ENCODE measurements at places on chromosomes 5 and 9.
A peak's percentile ranks its signal among the peaks of the same experiment; 100 is the strongest.

- peak; percentile 49 for DNase-seq
Measured at GRCh38 chr5:18305288-18305924, 671.1 kb downstream of the TAF11L14 start.

- no peak for DNase-seq
Measured at GRCh38 chr9:110083866-110084265, 124.1 kb downstream of the C9orf152 start.

- DNase-seq = no peak
Measured at GRCh38 chr5:79566896-79567295, 45.3 kb upstream of the TENT2 start.

- no peak for DNase-seq
Measured at GRCh38 chr9:137607141-137607857, 1.8 kb downstream of the ARRDC1 start.

DNA sequence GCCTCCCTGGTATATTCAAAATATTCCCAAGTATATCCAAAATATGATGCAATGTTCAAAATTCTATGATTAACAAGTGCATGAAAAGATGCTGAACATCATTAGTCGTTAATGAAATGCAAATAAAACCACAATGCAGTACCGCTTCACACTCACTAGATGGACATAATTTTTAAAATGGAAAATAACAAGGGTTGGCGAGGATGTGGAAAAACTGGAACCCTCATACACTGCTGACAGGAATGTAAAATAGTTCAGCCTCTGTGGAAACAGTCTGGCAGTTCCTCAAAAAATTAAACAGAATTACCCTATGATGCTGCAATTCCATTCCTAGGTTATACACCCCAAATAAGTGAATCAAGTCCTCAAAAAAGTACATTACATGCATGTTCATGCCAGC is 36.1 kb upstream of the MYOT start:
- DNase-seq = no peak

DNA sequence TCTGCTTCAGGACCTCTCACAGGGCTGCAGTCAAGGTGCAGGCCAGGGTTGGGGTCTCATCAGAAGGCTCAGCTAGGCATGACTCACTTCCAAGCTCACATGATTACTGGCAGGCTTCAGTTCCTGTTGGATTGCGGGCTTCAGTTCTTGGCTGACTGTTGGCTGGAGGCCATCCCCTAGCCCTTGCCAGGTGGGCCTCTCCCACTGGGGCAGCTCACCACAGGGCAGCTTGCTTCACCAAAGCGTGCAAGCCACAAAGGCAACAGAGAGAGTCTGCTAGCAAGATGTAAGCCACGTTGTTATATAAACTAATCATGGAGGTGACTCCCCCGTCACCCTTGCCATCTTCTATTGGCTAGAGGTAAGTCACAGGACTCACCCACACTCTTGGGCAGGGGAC is 14.4 kb downstream of the CPLX2 start:
- DNase-seq = no peak

- DNase-seq = no peak
Measured at GRCh38 chr5:175851727-175852126, 19.7 kb upstream of the CPLX2 start.

DNA sequence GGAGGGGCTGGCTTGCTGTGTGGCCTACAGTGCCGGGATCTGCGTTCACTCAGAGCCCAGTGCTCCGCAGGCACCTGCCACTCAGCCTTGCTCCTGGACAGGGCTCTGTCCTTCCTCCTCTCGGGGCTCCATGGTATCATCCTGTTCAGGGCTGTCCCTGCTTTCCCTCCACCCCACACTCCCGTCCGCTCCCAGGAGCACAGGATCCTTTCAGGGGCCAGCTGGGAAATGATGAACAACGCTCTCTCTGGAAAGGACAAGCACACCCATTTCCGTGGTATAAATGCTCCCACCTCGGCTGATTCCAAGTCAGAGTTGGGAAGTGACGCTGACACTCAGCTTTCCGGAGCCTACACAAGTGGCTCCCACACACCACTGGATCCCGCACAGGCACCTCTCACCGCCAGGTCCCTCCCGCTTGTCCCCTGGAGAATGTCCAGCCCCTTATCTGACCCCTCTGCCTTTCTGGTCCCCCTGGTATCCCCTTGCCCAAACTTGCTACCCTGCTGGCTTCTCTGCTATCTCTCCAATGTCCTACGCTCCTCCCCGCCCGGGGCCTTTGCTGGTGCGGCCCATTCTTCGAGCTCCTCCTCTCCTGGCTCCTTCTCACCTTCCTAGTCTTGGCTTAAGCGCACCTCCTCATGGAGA is 21.3 kb downstream of the HMCN2 start:
- no peak for DNase-seq

DNA sequence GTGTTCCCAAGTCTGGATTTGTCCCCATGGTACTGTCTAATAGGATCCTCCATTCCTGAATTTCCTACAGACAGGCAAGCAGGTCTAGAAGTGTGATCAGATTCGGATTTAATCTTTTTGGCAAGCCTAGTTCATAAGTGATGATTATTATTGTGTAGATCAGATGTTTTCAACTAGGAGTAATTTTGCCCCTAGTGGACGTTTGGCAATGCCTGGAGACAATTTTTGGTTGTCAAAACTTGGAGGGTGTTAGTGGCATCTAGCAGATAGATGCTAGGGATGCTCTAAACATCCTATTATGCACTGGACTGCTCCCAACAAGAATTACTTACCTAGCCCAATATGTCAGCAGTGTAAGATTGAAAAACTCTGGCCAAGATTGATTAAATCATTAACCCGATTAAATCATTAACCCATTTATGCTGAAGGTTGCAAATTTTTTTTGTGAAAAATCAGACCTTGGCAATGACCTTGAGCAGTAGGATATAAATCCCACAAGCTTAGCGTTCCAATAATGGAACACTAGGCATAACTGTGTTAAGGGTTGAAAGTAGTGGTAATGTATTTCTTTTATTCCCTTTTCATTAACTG is 28.2 kb downstream of the TCERG1 start:
- DNase-seq = no peak

DNA sequence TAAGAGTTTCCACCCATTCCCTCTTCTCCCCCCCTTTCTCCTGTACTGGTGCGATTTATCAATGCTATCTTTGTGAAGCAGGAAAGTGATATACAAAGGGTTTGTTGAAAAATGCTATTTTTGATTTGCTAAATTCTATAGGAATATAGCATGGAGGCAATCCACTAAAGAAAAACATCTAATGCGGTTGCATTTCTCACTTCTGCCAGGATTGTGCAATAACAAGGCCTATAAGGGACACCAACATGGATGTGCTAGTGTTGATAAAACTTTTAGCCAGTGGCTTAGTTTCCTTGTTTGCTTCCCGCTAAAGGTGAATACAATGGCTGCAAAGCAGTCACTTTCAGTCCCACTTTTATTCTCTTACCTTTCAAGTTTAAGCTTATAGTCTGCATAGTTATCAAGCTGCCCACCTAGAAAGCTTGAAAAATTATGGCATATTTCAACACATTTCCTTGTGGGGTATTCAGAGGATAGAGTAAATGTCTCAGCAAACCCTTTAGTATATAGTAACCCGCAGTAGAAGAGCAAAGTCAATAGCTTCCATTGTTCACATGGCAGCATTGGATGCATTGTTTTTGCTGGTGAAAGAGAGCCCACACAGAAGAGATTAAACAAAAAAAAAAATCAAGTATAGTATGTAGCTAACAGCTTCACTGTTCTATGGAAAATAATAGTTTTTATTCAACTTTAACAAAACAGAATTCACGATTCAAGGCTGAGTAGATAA is 674.6 kb upstream of the SEMA6A start:
- DNase-seq = no peak
